ENCODE measurements at places on chromosomes 7 and 10.

GRCh38 chr7:101235522-101235921 lies 2.1 kb downstream of the CLDN15 start:
- no peak for DNase-seq

DNA sequence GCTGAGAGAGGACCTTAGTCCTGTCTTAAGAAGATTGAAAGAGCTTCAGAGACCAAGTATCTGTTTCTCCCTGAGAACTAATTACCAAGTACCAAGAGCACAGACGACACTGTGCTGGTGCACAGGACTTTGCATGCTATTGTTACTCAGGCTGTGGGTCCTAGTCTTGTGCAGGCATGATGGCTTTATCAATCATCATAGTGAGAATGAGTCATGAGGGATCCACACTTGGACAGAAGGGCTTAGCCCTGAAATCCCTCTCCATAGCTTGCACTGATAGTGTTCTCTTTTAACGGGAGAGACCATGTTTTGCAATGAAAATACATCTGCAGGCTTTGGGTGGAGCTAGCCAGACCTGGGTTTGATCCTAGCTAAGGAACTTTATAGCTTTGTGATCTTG lies 93.3 kb downstream of the SORCS3 start:
- DNase-seq, result no peak

DNA sequence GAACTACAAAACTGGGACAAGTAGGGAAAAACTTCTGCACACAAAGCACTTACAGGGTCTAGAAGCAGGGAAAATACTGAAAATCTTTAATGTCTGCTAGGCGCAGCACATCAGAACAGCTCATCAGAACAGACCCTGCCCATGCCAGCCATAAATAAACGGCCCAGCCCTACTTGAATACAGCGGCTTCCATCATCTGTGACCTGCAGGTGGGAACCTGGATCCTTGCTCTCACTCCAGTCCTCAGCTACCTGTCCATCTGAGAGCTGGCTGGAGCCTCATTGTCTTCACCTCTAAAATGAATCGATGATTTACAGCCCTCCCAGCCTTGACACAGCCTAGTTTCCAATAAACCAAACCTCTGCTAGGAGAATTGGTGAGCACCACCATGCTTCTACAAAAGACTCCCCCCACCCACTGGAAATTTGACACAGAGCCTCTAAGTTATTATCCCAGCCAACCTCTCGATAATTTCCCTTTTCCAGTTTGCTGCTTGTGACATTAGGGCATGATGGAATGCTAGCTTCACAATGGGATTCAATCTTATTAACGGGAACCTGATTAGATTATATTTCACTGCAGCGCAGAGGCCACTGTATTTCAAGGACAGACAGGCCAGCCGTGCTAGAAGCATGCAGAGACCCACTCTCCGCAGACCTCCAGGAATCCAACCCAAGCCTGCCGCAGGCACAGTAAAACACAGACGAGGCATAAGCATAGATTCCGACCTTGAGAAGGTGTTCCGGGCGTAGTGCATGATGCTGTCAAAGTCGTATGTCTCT lies 61.6 kb upstream of the OPALIN start:
- no peak for DNase-seq

- DNase-seq, result no peak
Observed at GRCh38 chr7:106545275-106545674, 115.7 kb downstream of the CCDC71L start.

DNA sequence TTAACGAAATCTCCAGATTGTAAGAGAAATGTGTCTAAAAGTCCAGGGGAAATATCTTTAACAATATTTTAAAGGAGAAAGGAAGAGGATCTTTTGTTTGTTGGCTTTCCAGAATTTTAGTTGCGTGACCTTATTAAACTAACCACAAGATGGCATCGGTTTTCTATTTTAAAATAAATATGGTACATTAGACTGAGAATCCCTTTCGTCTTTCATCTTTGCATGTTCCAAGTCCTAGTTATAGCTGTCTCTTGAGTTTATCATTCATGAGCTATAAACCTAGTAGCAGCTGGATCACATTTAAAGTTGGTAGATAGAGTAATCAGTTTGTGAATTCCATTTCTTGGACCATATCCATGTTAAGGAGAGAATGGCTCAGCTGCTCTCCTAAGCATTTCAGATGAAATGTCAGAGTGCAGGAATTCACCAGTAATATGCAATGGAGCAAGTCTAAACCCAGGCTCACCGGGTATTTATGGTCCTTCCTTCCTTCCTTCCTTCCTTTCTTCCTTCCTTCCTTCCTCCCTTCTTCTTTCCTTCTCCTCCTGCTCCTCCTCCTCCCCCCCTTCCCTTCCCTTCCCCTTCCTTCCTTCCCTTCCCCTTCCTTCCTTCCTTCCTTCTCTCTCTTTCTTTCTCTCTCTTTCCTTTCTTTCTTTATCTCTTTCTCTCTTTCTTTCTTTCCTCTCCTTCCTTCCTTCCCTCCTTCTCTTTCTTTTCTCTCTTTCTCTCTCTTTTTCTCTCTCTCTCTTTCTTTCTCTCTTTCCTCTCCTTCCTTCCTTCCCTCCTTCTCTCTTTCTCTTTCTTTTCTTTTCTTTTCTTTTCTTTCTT lies 57.8 kb upstream of the RAB18 start:
- peak; percentile 81 for DNase-seq

DNA sequence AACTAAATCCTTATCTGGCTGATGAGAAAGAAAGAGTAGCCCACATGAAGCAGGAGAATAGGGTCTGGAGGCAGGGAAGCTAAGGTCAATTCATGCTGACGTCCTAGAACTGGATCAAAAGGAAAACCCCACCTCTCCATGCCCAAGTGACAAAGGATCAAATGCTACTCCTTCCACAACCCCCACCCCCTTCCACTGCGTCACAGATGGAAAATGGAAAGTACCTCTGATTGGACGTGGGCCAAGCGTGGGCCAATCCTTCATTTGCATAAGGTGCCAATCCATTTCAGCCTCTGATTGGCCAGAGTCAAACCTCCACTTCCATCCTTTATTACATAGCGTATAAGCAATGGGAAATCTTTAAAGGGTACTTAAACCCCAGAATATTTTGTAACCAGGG lies 431.3 kb upstream of the ETV1 start:
- no peak for DNase-seq

GRCh38 chr7:159119026-159119741 lies 25.5 kb downstream of the VIPR2 start:
- no peak for DNase-seq

GRCh38 chr7:8134089-8134733 lies 127.8 kb downstream of the ICA1 start:
- no peak for DNase-seq

DNA sequence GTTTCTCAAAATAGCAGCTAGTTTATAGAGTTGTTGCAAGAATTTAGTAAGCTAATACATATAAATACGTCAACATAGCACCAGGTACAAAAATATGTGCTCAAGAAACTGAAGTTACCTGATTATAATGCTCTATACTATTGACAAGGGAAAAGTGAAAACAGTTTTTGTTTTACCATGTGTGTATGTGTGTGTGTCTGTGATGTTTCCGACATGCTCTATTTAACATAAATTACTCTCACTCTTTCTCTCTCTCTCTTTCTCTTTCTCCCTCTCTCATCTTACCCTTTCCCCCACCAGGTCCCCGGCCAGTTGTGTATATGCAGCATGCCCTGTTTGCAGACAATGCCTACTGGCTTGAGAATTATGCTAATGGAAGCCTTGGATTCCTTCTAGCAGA lies 4.3 kb downstream of the LIPN start:
- no peak for DNase-seq

- DNase-seq, result no peak
Observed at GRCh38 chr10:14384116-14384730, 53.5 kb upstream of the FRMD4A start.

DNA sequence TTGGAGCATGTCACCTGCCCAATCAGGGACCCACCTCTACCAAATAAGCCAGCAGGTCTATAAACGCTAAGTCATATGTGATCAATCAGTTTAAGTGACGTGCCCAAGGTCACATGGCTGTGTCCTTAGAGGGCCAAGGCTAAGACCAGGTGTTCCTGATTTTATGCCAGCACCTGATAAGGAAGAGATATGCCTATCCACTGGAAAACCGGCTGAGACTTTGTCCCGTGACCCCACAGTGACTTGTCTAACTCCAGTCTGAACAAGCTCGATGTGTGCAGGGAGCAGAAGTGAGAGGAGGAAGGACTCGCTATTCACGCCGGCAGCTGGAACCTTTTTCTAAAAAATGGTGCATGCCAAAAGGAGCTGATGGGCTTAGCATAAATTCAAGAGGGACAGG lies 57.0 kb downstream of the PRKAG2 start:
- no peak for DNase-seq

DNA sequence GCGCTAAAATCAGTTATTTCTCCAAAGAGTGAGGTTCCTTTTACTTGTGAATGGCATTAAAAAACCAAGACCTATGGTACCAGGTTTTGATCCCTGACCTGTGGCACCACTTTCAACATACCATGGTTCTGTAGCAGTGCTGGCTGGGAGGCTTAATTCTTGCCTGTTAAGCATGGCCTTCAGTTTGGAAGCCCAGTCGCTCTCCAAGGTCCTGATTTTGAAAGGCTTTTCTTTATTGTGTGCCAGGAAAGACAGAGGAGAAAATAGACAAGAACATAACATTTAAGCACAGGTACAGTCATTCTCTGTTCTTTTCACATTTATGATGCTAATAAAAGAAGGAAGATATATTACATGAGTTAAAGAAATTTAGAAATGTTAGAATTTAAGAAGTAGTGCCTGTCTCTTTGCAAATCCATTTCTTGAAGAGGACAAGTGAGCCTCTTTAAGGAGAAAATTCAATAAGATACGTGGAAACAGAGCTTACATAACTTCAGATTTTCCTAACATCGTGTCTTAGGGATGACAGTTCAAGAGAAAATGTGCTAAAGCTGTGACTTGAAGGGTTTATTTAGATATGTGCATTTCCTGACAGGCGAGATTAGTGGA lies 357.6 kb downstream of the DPP6 start:
- peak; percentile 41 for DNase-seq

- no peak for DNase-seq
Observed at GRCh38 chr7:129264534-129264933, 39.7 kb downstream of the AHCYL2 start.

DNA sequence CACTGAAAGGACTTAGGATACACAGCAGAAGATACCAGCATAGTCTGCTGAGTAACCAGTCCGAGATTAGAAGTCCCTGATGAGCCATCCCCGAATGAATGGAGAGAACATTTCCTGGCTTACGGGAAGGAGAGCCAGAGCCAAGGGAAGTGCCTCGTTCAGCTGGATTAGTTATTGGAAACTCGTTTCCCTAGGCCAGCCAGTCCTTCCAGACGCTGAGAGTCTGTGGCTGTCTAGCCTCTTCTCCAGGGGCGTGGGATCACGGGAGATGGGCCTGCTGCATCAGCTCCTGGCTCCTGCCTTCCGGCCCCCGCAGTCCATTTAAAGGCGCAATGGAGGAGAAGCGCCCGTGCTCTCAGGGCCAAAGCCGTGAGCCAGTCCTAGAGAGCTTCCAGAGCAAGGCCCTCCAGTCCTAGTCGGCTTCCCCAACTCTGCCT lies 712.8 kb downstream of the PARD3 start:
- DNase-seq, result no peak

DNA sequence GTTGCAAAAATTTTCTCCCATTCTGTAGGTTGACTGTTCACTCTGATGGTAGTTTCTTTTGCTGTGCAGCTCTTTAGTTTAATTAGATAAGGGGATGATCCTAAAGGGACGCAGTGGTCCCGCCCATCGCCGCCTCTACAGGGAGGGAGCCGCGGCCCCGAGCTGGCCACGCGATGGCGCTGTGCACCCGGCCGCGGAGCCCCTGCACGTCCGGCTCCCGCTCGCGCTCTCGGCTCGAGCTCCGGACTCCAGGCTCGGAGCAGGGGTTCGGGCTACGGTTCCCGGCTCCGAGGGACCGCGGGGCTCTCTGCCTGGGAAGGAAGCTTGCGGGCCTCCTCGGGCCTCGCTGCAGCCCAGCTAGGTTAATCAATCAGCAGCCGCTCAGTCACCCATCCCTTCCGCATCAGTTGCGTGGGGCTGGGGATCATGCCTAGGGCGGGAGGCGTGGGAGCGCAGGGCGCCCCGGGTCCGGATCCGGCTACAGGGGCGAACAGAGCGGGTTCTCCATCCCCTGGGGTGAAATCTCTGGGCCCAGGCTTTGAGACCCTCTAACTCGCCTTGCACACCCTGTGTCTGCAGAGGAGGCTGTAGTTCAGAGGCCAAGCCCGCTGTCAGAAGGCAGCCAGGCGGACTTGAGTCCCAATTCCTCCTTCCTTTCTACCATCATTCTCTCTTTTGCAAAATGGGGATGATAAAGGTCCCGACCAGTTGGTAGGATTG lies 97.9 kb downstream of the WDR11 start:
- DNase-seq, result no peak

DNA sequence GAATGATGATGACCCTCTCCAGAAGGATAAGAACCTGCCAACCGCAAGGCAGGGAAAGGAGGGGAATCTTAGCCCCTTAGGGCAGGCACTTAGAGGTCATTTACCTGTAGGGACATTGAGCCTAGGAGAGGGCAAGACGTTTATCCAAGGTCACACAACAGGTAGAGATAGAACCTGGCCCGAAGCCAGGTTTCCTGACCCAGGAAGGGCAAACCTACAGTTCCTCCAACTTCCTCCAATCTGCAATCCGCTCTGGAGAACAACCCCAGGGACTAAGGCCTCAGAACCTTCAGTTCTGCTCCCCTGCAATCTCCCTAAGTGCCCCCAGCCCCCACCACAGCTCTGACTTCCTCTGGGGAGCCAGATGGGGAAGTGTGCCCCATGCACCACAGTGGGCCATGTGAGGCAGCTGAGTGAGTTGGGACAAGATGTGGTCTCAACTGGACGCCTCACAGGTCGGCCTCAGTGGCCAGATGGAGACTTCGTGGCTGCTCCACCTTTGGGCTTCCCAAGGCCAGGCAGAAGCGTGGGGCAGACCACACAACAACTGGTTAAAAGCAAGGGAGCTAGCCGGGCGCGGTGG lies 1.4 kb upstream of the PSAP start:
- peak; percentile 56 for DNase-seq

GRCh38 chr10:65898055-65898454 lies 1027.8 kb upstream of the LRRTM3 start:
- peak; percentile 54 for DNase-seq

DNA sequence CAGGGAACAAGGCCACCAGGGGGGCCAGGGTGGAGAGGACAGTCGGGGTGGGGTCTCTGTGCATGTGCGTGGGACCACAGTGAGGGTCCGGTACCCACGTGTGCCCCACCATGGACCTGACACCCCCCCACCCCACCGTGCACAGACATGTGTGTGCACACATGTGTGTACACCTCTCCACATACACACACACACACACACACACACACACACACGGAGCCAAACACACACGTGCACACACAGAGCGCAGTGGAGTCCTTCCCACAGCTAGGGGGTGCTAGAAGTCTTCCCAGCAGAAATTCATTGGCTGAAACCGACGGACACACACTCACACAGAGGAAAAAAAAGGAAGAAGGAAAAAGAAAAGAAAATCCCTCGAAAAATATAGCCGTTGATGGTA lies 42.8 kb upstream of the GNA12 start:
- DNase-seq, result peak; percentile 76

Measured in OCI-M1 (cell line).